ENCODE measurements at places on chromosomes 5 and 9.

DNA sequence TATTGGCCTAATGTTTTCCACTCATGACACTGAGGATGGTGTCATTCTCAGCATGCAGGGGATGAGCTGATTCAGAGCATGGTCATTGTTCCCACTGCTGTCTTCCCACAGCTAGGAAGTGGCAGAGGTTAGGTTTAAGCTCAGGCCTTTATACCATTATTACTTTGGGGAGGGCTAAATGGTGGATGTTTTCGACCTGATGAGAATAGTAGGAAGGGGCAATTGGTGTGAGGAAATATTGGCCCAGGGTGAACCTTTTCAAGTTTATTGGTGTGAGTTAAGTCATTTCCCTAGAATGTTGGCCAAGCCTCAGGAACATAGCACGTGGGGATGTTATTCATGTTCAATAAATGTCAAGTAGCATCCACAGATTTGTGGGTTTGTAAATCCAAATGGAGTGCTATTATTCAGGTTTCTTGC, 59.6 kb downstream of the ARHGAP26 start:
- DNase-seq: no peak

- DNase-seq: no peak
These were observed 438.7 kb downstream of the KDM4C start for GRCh38 chr9:7196467-7196866.

DNA sequence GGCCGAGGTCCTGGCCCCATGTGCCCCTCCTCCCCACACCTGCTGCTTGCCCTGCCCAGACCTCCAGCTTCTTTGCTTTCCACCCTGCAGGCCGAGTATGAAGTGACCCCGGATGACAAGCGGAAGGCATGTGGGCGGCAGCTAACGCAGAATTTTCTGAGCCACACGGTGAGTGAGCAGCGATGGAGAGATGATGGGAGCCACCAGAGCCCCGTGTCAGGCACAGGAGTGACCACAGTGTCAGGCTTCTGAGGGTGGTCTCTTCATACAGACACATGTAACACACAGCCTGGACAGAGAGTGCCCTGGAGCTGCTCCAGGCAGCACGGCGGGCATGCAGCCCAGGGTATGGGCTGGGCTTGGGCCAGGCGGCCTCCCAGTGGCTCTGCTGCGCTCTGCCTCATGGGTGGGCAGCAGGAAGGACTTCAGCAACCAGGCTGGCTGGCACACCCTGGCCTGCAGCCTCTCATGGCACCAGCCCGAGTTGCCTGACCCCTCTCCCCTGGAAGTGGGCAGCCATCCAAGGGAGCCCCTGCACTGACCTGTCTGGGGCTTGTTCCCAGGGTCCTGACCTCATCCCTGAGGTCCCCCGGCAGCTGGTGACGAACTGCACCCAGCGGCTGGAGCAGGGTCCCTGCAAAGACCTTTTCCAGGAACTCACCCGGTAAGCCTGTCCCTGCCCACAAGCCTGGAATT, 5.8 kb downstream of the GRK6 start:
- peak; percentile 35 for DNase-seq

GRCh38 chr5:52983731-52984636, 5.2 kb upstream of the ITGA2 start:
- DNase-seq: no peak

- no peak for DNase-seq
These were observed 27.6 kb downstream of the CEP72 start for GRCh38 chr5:639584-640213.

DNA sequence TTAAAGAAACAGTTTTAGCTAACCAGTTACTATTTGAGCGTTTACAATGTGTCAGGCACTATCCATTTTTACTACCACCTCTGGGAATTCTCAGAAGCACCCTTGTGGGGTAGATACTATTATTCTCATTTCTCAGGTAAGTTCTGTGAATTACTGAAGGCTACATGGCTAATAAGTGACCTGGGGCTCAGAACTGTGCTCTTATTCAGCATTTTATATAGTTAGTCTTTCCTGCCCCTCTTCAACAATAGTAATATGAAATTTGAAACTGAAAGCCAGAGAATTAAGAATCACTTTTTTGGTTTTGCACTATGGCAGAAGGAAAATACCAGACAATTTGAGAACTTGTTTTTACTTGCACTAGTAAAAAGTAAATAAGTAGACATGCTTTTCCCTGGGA, 11.8 kb downstream of the ELL2 start:
- no peak for DNase-seq

- no peak for DNase-seq
These were observed 401.4 kb upstream of the IRX1 start for GRCh38 chr5:3194271-3194670.

- DNase-seq: no peak
These were observed 424.3 kb upstream of the DMAC1 start for GRCh38 chr9:8223861-8224260.

GRCh38 chr5:35863159-35863558, 6.5 kb downstream of the IL7R start:
- DNase-seq: no peak

DNA sequence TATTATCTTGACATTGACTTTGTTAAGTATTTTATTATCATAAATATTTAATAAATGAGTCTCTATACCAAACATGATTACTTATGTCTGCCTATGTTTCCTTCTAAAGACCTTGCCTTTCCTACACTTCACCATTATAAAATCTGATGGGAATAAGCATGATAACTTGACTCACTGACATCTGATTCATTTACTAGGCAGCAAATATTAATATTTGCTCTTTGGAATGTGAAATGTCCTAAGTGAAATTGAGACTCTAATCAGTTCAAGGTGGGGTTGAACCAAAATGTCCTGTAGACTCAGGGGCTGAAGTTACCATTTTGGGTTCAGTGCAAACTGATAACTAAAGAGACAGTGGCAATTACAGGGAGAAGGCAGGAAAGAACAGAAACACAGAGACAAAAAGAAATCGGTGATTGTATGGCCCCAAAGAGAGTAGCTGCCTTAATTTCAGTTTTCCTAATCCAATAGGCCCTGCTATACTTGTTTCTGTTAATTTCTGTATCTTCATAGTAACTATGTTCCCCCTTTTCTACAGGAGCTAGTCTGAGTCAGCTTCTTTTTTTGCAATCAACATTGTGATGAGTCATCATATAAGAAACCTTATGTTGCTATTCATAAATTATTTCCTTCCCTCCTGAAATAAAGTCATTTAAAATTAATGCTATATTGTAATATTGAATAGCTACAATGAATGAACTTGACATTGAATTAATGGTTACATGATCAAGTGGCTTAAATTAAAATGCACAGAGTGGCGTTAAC, 296.8 kb downstream of the PDE4D start:
- no peak for DNase-seq

DNA sequence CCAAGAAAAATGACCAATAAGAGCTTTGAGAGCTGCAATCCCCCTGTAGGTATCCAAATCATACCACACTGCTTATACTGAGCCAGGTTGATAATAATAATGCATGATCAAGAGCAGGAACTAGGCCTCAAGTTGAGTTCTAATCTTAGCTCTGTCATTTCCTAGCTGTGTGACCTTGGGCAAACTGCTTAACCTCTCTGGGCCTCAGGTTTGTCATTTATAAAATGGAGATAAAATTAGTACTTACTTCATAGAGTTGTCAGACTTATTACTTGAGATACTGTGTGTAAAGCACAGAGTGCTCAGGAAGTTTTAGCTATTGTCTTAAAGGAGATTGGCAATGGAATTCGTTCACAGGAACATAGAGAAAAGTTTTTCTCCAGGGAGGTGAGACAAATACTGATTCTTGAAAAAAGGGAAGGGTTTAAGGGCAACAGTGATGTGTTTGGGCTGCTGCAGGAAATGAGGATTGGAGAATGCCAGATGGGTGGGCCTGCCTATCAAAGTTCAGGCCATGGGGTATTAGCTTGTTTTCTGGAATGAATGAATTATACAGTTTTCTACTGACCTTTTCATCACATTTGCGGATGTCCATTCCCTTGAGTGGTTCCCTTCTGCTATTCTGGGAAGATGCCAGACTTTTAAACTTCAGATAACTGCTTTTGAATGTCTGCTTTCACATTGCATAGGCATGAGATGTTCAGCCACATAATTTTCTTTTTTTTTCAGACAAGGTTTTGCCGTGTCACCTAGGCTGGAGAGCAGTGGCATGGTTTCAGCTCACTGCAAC, 10.2 kb upstream of the ATP6V0E1 start:
- no peak for DNase-seq

- no peak for DNase-seq
These were observed 21.9 kb downstream of the MACROH2A1 start for GRCh38 chr5:135376961-135377624.

GRCh38 chr9:124013309-124014210, 2.0 kb downstream of the LHX2 start:
- DNase-seq: no peak

GRCh38 chr5:83255268-83255667, 177.9 kb downstream of the XRCC4 start:
- DNase-seq: no peak

- no peak for DNase-seq
These were observed 42.4 kb upstream of the ELL2 start for GRCh38 chr5:96004087-96004486.

DNA sequence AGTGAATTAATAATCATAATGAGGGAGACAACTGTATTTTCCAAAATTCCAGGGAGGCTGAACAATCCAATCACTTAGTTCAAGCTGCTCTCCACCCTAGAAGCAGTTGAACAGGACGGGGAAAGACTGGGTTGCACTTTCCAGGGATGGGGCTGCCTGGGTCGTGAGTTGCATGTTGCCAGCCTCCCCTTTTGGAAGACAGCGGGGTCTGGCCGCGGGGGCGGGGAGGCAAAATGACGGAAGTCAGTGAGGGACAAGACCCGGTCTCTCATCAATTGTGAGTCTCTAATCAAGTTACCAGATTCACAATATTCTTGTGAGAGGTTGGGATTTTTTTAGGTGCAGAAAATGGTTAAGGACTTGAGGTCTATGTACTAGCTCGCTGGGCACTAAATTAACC, 484.1 kb downstream of the ZSWIM6 start:
- no peak for DNase-seq

- no peak for DNase-seq
These were observed 3.5 kb downstream of the SURF1 start for GRCh38 chr9:133352635-133353340.

- no peak for DNase-seq
These were observed 26.8 kb downstream of the AMBP start for GRCh38 chr9:114051281-114051680.

- DNase-seq: no peak
These were observed 101.3 kb downstream of the PAM start for GRCh38 chr5:102856389-102856777.

DNA sequence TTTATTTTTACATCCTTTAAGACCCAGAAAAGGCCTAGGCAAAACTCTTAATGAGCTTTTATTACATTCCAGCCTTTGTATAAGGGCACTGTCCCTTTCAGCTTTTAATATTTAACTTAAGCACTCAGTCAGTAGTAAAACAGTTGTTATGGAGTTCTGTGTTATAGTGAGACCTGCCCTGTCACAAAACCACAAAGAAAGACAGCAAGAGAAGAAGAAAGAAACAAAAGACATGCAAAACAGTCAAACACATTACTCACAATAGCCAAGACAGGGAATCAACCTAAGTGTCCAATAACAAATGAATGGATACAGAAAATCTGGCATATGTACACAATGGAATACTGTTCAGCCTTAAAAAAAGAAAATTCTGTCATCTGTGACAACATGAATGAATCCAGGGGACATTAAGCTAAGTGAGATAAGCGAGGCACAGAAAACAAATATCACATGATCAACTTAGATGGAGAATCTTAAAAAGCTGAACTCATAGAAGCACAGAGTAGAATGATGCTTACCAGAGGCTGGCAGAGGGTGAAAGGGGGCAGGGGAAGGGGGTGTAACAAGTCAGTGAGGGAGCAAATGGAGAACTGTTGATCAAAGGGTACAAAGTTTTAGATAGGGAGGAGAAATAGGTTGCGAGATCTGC, 63.8 kb upstream of the CCNG1 start:
- no peak for DNase-seq

GRCh38 chr9:17134396-17135294, at the start of gene CNTLN:
Gene CNTLN, plus strand, starts transcription at chr9:17135040. Its CDS starts 26 bp downstream, at chr9:17135066.
- DNase-seq: peak; percentile 92

GRCh38 chr5:127596501-127596900, 52.4 kb upstream of the CTXN3 start:
- no peak for DNase-seq

DNA sequence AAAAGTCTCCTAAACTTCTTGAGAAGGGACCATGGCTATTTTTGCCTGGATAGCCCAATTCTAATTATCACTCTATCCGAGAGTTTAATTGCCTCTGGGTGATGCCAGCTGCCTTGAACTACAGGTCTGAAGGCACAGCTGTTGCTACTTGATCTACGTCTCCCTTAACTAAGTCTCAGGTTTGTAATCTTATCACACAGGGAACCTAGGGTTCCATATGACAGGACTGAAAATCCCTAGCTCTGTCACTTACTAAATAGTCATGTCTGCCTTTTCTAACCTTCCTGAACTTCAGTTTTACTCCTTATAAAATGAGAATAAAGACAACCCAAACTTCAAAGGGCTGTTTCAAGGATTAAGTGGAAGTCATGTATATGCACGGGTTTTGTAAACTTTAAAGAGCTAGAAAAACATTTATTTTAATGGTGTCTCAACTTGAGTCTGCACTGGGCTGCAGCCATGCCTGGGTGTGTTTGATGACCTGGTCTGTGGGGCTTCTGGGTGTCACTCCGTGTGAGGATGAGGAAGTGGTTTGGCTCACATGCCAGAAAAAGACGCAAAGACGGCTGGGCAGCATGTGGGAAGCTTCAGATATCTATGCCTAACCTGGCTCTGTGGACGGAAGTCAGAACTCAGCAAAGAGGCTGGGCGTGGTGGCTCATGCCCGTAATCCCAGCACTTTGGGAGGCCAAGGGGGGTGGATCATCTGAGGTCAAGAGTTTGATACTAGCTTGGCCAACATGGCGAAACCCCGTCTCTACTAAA, 129.3 kb upstream of the SLC44A1 start:
- no peak for DNase-seq

DNA sequence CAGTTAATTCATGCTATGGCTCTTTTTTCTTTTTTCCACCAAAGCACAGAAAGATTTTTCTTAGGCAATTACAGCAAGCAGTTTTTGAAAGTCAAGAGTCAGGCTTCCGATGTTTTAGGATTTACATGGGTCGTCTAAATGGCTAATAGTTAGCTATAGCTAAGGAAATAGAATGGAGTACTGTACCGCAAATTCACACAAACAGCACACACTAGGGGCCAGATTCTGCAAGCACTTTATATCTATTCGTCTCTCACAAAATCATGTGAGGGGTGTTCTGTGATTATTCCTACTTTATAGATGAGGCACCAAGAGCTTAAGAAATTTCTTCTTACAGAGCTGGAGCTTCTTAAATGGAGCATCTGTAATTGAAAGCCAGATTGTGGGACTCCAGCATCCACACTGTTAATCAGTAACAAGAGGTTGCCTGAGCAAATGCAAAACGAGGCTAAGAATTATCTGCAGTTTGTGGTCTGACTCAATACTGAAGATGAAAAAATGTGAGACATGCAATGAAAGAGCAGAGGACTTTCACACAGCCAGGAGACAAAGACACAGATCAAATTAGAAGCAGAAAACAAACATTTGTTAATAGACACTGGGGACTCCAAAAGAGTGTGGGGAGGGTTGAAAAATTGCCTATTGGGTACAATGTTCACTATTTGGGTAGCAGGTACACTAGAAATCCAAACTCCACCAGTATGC, 62.7 kb upstream of the CTXN3 start:
- no peak for DNase-seq

All from hippocampal formation (tissue), 2 donors.